NK-92 treated with Interleukin-12 subunit alpha and Interleukin-12 subunit beta, amount 100 ng/mL, for 24 hours (cell line): ENCODE measurements at places on chromosomes 7 and 10.

- no peak for DNase-seq
These were observed 158.3 kb upstream of the PPP2R2D start for GRCh38 chr10:131742500-131742951.

GRCh38 chr10:12512332-12513002 lies 163.1 kb downstream of the CAMK1D start:
- DNase-seq = no peak

GRCh38 chr10:19730907-19731217 lies 85.4 kb upstream of the PLXDC2 start:
- no peak for DNase-seq

GRCh38 chr10:2891073-2891769 lies 176.1 kb upstream of the PFKP start:
- no peak for DNase-seq

DNA sequence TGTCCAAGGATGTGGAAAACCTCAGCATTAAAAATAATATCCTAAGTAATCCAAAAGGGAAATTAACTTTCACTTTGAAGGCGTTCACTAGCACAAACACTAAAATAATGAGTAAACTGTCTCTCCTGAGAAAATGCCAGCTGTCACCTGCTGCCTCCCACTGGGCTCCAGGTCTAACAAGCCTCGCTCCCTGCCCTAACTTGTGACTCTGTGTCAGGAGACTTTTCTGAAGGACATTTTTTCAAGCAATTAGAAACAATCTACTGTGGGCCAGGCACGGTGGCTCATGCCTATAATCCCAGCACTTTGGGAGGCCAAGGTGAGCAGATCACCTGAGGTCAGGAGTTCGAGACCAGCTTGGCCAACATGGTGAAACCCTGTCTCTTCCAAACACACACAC lies 72.8 kb upstream of the GLCCI1 start:
- no peak for DNase-seq

DNA sequence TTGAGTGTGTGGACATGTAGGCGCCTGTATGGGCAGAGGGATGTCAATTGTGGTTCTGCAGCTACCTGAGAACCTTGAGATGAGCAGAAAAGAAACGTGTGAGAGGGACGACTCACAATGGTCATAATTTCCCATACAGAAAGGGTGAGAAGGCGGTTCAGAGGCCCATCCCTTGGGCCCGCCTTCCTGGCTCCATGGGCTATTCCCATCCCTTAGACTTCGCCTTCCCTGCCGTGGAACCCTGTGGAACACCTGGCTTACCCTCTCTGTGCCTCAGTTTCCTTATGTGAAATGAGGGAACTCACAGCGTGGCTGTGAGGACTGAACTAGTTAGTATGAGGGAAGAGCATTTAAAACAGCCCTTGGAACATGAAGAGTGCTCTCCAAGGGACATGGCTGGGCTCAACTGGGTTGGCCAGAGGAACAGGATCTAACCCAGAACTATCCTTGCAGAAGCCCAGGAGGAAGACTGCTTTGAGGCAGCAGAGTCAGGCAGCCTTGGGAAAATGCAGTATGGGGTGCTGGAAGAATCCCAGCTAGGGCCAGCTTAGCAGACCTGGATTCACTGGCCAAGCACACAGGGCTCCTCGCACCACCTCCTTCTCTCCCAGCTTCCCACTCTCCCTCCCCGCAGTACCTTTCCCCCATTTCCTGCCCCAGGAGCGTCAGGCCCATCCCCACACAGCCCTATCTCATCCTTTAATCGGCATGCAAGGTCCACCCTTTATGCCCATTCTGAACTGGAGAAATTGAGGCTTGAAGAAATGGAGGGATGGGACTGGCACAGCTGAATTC lies 11.1 kb upstream of the ZMIZ1 start:
- DNase-seq = no peak

DNA sequence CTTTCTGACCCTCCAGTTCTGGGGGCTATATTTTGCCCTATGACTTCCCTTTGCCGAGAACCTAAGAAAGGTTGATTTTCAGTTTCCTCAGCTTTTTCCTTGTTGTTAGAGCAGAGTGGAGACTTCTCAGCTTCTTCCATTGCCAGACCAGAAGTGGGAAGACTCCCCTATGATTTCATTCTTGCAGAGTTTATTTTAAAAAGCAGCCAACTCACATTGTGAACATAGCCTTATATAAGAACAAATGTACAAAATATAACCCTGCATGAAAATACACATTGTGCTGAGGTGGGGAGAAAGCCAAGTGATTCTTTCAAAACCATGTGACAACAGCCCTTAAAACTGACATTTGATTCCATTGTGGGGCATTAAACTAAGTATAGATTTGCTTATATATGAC lies 33.8 kb upstream of the FZD8 start:
- DNase-seq = no peak

GRCh38 chr7:22944022-22944421 lies 69.9 kb downstream of the HYCC1 start:
- DNase-seq = no peak

DNA sequence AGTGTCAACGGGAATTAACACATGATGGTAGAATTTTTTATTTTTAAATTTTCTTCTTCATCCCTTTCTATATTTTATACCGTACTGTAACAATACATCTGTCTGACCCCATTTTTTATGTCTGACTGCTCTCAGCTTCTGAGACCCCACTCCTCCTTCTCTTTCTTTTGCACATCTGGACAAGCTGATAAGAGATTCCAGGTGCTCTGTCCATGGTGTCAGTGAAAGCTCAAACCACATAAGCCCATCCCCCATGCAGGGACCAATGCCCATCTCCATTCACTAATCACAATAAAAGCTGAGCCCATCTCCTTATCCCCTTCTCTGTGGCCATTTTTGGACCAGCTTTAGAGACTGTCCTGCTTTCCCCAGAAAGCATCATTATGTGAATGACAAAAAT lies 8.7 kb downstream of the GSDME start:
- DNase-seq = no peak

- DNase-seq = no peak
These were observed 82.3 kb upstream of the FZD1 start for GRCh38 chr7:91181949-91182348.
